Glutamatergic neuron (in vitro differentiated cells): ENCODE measurements at places on chromosomes 6 and 20. TPM values are rescaled to one million over a fixed set of nuclear protein-coding genes. Genes with fewer than 3 reads are reported as not detected.

GRCh38 chr20:63540417-63541186 is 3.4 kb upstream of the PTK6 start:
- H3K4me3 ChIP-seq: no peak overlapping the region
- no peak overlapping the region for H3K27ac ChIP-seq
- H3K27me3 ChIP-seq: peaks cover 8% of the 10 kb centered on the region
- no peak for DNase-seq

DNA sequence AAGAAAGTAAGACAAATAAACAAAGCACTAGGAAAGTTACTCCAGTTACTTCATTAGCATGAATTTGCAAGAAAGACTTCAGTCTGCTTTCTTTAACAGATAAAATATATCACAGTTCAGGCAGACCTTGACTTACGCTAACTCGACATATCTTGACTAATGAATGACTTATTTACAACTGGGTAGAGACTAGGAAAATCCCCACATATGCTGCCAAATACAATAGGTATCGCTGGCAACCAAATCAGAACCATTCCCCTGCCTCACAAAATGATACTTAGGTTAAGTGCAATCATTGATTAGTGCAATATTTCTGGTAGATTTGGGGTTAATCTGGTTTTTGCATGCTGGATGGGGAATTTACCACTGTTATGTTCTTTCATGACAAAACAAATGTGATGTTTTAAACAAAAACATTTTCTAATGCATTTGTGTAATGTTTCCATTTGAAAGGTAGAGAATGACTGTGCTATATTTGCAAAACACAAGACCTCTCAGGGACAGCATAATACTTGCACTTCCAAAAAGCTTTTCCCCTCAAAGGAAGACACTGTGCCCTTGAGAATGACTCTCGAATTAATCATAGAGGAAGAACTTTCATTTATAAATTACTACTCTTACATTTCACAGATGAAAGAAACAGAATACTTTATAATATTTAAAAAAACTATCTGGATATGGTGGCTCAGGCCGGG is 101.6 kb downstream of the PRKN start:
- H3K27me3 ChIP-seq: peaks cover 2% of the 10 kb centered on the region
- H3K4me3 ChIP-seq: no peak overlapping the region
- H3K36me3 ChIP-seq: no peaks in the 10 kb centered on the region
- no peak overlapping the region for H3K27ac ChIP-seq
- DNase-seq: no peak

DNA sequence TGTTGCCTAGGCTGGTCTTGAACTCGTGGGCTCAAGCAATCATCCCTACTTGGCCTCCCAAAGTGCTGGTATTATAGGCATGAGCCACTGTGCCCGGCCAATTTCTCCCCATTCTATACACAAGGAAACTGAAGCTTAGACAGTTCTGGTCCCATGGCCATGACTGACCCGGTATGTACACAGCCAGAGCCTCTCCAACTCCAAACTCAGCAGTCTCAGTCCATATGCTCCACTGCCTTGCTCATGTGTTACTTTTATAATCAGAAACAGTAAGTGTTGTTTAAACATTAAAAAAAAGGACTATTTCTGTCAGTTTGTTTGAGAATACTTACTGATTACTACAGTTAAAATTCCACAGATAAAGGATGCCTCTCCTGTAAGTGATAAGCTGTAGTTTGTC is 50.6 kb downstream of the RNF24 start:
- no peak overlapping the region for H3K4me3 ChIP-seq
- H3K27me3 ChIP-seq: peaks cover 9% of the 10 kb centered on the region
- H3K4me1 ChIP-seq: peaks cover 13% of the 10 kb centered on the region
- no peak for DNase-seq
- H3K27ac ChIP-seq: no peak overlapping the region

DNA sequence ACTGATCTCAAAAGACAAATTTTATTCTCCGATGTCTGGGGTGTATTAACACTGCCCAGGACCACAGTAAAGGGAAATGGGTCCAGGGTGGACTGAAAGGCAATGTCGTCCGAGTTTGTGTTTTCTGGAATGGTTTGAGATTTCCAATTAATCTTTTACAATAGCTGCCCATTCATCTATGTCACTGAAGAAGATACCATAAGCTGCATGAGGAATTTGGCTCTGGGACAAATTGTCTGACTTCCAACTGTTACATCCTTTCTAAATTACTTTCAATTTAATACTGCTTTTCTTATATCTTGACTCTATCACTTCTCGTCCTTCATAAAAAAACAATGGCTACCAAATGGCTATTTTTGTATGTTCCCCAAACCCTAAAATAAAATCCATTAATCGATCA is 130.7 kb upstream of the KCNK16 start:
- no peaks in the 10 kb centered on the region for H3K4me1 ChIP-seq
- peaks cover 9% of the 10 kb centered on the region for H3K36me3 ChIP-seq
- H3K27ac ChIP-seq: no peak overlapping the region

DNA sequence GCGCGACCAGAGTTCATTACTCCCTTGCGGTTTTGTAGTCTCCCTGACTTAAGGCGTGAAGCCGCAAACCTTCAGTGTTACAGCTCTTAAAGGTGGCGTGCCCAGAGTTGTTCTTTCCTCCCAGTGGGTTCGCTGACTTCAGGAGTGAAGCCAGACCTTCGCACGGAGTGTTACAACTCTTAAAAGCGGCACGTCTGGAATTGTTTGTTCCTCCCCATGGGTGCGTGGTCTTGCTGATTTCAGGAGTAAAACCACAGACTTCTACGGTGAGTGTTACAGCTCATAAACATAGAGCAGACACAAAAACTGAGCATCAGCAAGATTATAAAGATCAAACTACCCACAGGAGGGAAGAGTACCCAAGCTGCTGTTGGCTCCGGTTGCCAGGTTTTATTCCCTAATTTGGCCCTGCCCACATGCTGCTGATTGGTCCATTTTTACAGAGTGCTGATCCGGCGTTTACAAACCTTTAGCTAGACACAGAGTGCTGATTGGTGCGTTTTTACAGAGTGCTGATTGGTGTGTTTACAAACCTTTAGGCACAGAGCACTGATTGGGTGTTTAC is 10.4 kb downstream of the TMEM14C start:
- no peak for DNase-seq
- no peak overlapping the region for H3K27ac ChIP-seq
- no peak overlapping the region for H3K4me3 ChIP-seq
- no peaks in the 10 kb centered on the region for H3K27me3 ChIP-seq

DNA sequence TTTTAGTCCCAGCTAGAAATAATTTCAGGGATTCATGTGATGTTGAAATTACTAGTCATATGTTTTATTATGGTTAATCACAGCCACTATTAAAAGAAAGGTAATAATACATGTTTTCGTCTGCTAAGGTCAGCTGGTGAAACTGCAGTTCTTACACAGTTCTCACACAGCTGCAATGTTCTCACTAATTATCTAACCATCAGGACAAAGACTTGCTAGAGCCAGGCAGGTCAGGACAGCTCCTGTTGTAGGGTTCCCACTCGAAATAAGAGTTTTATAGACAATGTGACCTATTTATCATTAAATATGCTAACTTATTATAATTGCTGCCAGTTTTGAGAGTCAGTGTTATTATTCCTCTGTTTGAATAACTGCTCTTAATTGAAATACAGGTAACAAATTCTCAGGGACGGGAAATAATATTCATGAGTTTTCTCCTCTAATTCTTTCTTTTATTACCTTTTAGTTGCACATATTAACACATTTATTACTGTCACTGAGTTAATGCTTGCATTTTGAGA is 97.9 kb downstream of the GJA1 start:
- no peaks in the 10 kb centered on the region for H3K27me3 ChIP-seq
- DNase-seq: no peak
- no peaks in the 10 kb centered on the region for H3K4me1 ChIP-seq
- H3K36me3 ChIP-seq: no peaks in the 10 kb centered on the region
- H3K4me3 ChIP-seq: no peak overlapping the region
- H3K27ac ChIP-seq: no peak overlapping the region

DNA sequence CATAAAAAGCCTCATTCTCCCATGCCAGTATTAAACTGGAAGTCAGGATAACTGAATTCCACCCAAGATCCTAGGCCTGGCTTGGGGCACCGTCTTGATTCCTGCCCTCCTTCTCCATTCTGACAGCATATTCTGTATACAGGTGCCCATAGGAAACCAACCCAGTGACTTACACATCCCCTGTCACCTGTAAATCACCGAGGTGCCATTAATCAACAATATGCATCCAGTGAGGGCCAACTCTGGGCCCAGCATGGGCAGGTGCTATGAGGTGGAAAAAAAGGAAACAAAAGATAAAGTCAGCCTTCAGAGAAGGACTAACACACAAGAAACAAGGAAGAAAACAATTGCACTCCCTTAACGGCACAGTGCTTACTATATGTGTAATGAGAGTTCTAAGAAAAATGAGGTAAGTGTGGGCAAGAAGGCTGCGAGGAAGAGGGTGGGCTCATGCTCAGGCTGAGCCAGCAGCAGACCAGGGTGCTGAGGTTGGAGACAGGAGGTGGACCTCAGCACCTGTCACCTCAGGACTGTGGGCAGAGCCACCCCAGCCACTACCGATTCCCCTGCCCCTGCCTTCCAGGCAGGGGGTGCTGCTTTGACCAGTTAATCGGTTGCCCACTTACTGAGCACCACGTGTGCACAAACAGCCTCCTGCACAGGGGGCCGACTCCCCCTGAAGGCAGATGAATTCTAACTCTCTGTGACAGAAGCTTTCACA is 105.9 kb downstream of the TRERF1 start:
- peaks cover 33% of the 10 kb centered on the region for H3K4me1 ChIP-seq
- no peak for DNase-seq
- peak overlapping the region; percentile 72 for H3K27ac ChIP-seq
- peaks cover 5% of the 10 kb centered on the region for H3K27me3 ChIP-seq
- H3K36me3 ChIP-seq: peaks cover 4% of the 10 kb centered on the region
- H3K4me3 ChIP-seq: peak overlapping the region; percentile 39

GRCh38 chr6:52877168-52877567 is 32.3 kb downstream of the GSTA3 start:
- H3K4me3 ChIP-seq: no peak overlapping the region
- no peak for DNase-seq

DNA sequence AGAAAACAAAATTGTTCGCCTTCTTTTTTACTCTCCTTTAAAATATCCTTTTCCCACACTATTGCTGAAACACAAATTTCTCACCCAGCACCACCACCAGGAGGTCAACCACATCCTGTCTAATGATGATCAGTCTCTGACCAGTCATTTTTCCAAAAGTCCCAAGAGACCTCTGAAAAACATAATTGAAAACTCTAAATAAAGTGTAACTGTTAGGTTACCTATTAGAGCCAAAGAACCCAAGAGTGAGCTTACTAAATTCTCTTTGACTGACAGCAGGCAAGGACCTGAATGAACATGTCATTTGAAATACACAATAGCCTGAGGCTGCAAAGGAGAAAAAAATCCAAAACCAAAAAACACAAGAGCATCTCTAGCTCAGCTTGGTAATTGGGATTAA is 735.4 kb downstream of the CBLN4 start:
- no peak overlapping the region for H3K27ac ChIP-seq
- DNase-seq: no peak
- no peaks in the 10 kb centered on the region for H3K27me3 ChIP-seq
- H3K36me3 ChIP-seq: no peaks in the 10 kb centered on the region
- no peaks in the 10 kb centered on the region for H3K4me1 ChIP-seq
- no peak overlapping the region for H3K4me3 ChIP-seq

DNA sequence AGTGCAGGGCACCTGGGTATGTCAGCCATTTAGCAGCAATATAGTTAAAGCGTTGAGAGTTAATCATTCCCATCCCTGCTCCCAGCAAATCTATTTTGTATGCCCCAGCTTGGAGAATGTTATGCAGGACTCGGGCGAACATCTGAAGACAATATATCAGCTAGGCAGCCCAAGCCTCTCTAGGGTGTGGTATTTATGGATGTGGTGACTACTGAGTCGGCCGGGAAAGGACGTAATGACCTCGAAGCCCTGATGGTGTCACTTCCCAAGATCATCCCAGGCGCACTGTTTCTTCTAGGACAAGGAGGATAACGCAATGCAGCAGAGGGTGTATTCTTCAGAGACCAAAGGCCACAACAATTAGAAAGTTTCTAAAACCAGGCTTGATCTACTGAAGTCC is 63.6 kb upstream of the FAM184A start:
- peaks cover 2% of the 10 kb centered on the region for H3K27me3 ChIP-seq
- no peak for DNase-seq
- H3K4me1 ChIP-seq: peaks cover 16% of the 10 kb centered on the region
- H3K36me3 ChIP-seq: no peaks in the 10 kb centered on the region
- no peak overlapping the region for H3K27ac ChIP-seq
- no peak overlapping the region for H3K4me3 ChIP-seq

- no peak overlapping the region for H3K27ac ChIP-seq
- H3K36me3 ChIP-seq: peaks cover 12% of the 10 kb centered on the region
- peaks cover 27% of the 10 kb centered on the region for H3K4me1 ChIP-seq
- no peak overlapping the region for H3K4me3 ChIP-seq
Observed at GRCh38 chr6:30890646-30891449, 6.5 kb downstream of the DDR1 start.

DNA sequence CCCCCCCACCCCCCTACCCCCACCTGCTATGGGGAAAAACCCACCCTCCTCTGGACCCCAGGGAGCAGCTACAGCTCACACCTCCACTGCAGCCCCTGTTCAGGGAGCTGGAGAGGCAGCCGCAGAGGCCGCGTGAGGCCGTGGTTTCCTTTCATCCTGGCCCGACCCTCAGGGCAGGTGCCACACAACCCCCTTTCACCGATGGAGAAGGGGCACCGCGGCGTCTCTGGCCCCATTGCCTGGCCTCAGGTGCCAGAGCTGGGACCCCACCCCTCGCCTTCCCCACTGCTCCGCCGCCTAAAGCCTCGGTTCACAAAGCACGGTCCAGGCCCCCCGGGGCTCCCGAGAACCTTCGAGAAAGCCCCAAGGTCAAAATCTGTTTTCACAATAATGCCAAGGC is 11.8 kb upstream of the KCNQ2 start:
- no peak overlapping the region for H3K4me3 ChIP-seq
- H3K36me3 ChIP-seq: no peaks in the 10 kb centered on the region
- H3K4me1 ChIP-seq: peaks cover 14% of the 10 kb centered on the region
- H3K27ac ChIP-seq: no peak overlapping the region
- peaks cover 6% of the 10 kb centered on the region for H3K27me3 ChIP-seq

- no peak overlapping the region for H3K4me3 ChIP-seq
- H3K36me3 ChIP-seq: peaks cover 3% of the 10 kb centered on the region
- no peaks in the 10 kb centered on the region for H3K4me1 ChIP-seq
- DNase-seq: no peak
Observed at GRCh38 chr20:55540486-55540885, 464.8 kb downstream of the CBLN4 start.

- peaks cover 2% of the 10 kb centered on the region for H3K27me3 ChIP-seq
- H3K36me3 ChIP-seq: peaks cover 6% of the 10 kb centered on the region
- no peak overlapping the region for H3K4me3 ChIP-seq
Observed at GRCh38 chr6:160010067-160010466, 41.2 kb downstream of the IGF2R start.

- no peaks in the 10 kb centered on the region for H3K36me3 ChIP-seq
- peak overlapping the region; percentile 89 for H3K27ac ChIP-seq
- H3K4me1 ChIP-seq: peaks cover 25% of the 10 kb centered on the region
- H3K27me3 ChIP-seq: no peaks in the 10 kb centered on the region
Observed at GRCh38 chr6:21185861-21186478, 407.6 kb upstream of the SOX4 start.

GRCh38 chr6:29959467-29959866 is 17.1 kb downstream of the HLA-A start:
- H3K4me3 ChIP-seq: no peak overlapping the region
- DNase-seq: no peak
- peaks cover 4% of the 10 kb centered on the region for H3K36me3 ChIP-seq
- H3K27ac ChIP-seq: no peak overlapping the region
- peaks cover 16% of the 10 kb centered on the region for H3K4me1 ChIP-seq
- H3K27me3 ChIP-seq: peaks cover 2% of the 10 kb centered on the region

Gene HRH3
- 13.7 TPM for total RNA-seq

Gene BPIFA1
- total RNA-seq: not detected

Gene FAM162B
- not detected for total RNA-seq

Gene ENPP1
- 2.4 TPM for total RNA-seq

Gene RFX6
- not detected for total RNA-seq

Gene NHSL1
- total RNA-seq: 57.8 TPM

Gene SYCP2L
- 20.5 TPM for total RNA-seq
